Right renal pelvis (tissue), 4 donors: ENCODE measurements at places on chromosomes 6 and 20. TPM values are rescaled to one million over a fixed set of nuclear protein-coding genes. Genes with fewer than 3 reads are reported as not detected.

GRCh38 chr20:41155261-41155660 lies 17.9 kb downstream of the PLCG1 start:
- no peak for DNase-seq

- no peak for DNase-seq
Observed at GRCh38 chr20:2807019-2807418, 6.6 kb upstream of the CPXM1 start.

CALHM4 gene
- polyA plus RNA-seq, result 0.49 TPM

ZNF165 gene
- polyA plus RNA-seq, result 4.5 TPM

DNA sequence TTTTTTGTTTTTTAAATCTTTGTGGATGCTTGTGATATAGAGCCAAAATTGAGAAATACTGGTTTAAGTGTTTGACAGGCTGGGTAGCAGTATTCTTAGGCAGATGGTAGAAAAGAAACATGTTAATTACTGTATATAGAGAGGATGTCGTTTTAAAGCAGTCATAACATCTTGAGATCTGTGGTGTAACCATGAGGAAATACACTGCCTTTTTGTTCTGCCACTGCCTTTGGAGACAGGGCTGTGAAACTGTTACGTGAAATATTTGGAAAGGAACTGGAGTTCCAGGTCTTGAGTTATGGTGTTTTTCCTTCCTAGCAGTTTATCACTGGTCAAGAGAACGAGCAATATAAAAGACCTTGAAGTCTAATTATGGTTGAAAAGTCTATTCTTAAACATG lies 19.5 kb downstream of the STXBP5 start:
- DNase-seq, result no peak

GRCh38 chr6:21001736-21002135 lies 467.5 kb downstream of the CDKAL1 start:
- no peak for DNase-seq

IMPG1 gene
- polyA plus RNA-seq, result 1.8 TPM

DNA sequence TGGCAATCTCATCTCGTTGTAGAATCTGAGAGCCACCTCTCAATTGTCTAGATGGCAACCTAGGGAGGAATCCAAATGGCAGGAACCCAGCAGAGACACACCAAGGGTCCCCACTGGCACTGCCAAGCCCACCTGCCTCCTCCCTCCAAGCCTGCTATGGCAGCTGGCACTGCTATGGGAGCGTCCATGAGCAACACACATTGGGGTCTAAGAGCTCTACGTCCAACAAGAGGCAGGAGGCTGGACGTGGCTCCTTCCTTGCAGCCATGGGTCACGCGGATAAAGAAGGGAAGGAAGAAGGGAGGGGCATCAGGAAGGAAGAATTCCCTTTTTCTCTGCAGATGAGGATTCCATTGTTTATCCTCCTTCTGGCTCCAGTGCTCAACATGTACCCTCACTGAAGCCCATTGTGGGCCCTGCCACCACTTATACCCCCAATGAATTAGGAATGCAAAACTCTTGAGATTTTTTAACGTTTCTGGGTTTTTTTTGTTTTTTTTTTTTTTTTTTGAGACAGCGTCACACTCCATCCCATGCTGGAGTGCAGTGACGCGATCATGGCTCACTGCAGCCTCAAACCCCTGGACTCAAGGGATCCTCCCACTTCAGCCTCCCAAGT lies 17.3 kb downstream of the ATP9A start:
- no peak for DNase-seq

GRCh38 chr6:53042112-53042511 lies 23.1 kb upstream of the FBXO9 start:
- no peak for DNase-seq

GRCh38 chr20:18019068-18019467 lies 38.6 kb downstream of the OVOL2 start:
- DNase-seq, result no peak

SLC52A3 gene
- 4.3 TPM for polyA plus RNA-seq

DNA sequence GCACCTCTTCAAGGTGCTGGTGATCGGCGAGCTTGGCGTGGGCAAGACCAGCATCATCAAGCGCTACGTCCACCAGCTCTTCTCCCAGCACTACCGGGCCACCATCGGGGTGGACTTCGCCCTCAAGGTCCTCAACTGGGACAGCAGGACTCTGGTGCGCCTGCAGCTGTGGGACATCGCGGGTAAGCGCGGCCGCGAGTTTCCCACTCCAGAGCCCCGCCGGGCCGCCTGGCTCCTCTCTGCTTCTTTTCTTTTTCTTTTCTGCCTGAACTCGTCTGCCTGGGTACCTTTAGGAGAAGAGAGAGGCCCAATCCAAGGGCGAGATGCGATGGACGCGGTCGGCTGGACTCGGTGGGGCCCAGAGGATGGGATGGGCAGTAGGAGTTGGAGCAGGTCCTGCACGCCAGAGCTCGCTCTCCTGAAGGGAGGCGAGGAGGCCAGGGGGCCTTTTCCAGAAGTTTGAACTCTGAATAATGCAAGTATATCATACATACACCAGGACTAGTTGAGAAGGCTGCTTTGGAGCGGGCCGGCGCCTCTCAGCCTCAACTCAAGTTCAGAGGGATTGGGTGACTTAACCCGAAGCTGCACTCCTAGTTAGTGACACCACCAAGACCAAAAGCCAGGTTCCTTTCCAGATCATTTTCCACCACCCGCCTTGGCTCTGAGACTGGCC lies 445 bp downstream of the RAB32 start:
- DNase-seq, result no peak

DNA sequence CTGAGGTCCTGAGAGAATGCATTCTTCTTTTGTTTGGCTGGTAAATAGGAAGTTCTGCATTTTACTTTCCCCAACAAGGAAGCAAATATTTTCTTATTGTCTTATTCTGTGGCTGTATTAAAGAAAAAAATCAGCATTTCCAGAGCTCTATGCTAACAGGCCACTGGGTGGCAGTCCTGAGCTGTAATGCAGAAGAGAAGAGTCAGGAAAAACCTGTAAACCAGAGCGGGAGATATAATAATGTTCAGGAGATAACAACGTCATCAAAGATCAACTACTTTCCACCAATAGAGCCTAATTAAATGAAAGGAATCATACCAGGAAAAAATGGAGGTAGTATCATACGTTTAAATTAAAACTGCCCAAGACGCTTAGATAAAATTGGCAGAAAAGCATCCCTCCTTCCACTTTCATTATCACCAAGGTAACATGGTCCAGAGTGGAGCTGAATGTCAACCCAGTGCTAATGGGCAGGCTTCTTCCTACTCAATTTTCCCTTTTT lies 55.6 kb upstream of the CARMIL1 start:
- DNase-seq, result peak; percentile 47

- no peak for DNase-seq
Observed at GRCh38 chr6:91697010-91697695, 1110.3 kb upstream of the MAP3K7 start.

- DNase-seq, result no peak
Observed at GRCh38 chr6:4180652-4181255, 45.4 kb upstream of the ECI2 start.

DNA sequence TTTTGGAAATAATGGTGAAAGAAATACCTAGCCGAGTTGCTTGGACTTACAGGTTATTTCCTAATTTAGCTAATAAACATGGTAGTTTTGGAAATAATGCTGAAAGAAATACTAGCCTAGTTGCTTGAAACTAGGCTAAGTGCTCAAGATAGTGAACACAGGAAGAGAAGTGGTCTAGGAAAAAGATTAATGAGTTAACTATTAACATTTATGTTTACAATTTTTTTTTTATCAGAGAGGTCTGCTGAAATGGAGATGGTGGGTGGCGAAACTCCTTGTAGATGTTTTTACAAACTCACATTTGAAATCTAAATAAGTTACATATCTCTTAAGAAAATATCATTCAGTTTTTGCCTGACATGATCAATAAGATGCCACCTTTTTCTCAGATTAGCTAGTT lies 39.2 kb downstream of the MAPK14 start:
- no peak for DNase-seq

- DNase-seq, result peak; percentile 7
Observed at GRCh38 chr20:46011631-46012482, 3.1 kb downstream of the MMP9 start.

GRCh38 chr20:10174400-10174799 lies 44.2 kb upstream of the SNAP25 start:
- DNase-seq, result no peak

- no peak for DNase-seq
Observed at GRCh38 chr6:89154131-89154530, 8.3 kb downstream of the PM20D2 start.

DNA sequence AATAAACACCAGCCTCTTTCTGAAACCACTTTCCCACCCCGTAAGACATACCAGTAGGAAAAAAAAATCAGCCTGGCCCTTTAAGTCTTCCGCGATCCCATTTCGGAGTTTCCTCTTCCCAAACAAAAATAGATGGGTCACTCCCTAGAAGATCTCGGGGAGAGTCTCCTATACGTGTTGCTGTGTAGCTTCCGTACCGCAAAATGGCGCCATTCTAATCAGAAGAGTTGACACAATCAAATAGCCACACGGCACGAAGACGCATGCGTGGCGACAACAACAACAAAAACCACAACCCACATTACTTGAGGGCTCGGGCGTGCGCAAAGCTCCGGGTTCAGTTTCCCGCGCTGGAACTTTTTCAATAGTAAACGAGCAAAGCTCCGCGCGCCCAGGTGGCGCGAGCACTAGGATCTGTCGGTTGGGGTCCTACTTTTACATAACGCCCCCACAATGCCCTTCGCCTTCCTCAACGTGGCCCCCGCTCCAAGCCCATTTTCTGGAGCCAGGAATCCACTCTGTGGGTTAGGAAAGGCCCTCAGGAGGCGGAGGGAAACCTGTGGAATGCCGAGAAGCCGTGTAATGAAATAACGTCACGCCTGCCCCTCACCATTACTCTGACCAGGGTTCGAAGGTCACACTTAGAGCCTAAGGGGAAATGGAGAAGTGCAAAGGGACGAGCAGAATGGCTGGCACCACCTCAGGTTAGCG lies at the start of gene GPANK1:
GPANK1 (minus strand) TSS at position 208 of the 711 bp plus-strand sequence. CDS start 519 bp downstream, outside the sequence.
- peak; percentile 92 for DNase-seq

DNA sequence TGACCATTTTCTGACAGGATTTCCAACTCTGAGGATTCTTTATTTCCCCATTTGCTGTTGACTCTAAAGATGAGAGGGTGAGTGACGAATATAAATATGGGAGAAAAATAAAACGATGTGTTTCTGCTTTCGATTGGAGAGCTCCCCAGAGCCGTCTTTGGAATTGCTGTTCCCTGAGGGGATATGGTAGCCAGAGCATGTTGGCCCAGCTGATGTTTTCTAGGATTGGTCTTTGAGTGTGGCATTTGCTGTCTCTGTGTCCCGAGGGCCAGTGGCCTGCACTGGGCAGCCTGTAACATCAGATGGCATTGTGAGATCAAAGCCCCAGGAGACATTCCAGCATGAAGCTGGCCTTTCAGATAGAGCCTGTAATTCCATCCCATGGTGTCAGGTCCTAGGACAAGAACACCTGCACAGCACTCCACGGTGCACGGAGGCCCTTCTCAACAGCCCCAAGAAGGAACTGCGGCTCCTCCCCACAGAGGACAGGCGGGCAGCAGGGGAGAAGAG lies 26.7 kb downstream of the PKIG start:
- no peak for DNase-seq

SIRPD gene
- polyA plus RNA-seq, result not detected

- DNase-seq, result no peak
Observed at GRCh38 chr6:150694889-150695288, 95.2 kb downstream of the PLEKHG1 start.

GRCh38 chr20:58025233-58025632 lies 203.2 kb downstream of the ANKRD60 start:
- no peak for DNase-seq

GRCh38 chr6:16168121-16168520 lies 39.2 kb downstream of the MYLIP start:
- no peak for DNase-seq
